Natural killer cell treated with Interleukin-12 subunit alpha and Interleukin-12 subunit beta and Interleukin-15 and Interleukin-18, amount 100 ng/mL, for 72 hours (primary cell): ENCODE measurements at places on chromosomes 6 and 20. TPM values are rescaled to one million over a fixed set of nuclear protein-coding genes. Genes with fewer than 3 reads are reported as not detected.

- H3K27me3 ChIP-seq, result no peaks in the 10 kb centered on the region
- H3K27ac ChIP-seq, result no peak overlapping the region
- H3K4me3 ChIP-seq, result no peak overlapping the region
- no peak for DNase-seq
Observed at GRCh38 chr20:59644371-59644939, 40.1 kb downstream of the PHACTR3 start.

- H3K4me3 ChIP-seq, result no peak overlapping the region
- DNase-seq, result no peak
- H3K27ac ChIP-seq, result no peak overlapping the region
- H3K27me3 ChIP-seq, result no peaks in the 10 kb centered on the region
- peaks cover 25% of the 10 kb centered on the region for H3K36me3 ChIP-seq
Observed at GRCh38 chr6:89792881-89793280, 26.7 kb downstream of the MDN1 start.

GRCh38 chr6:125637207-125637606 lies 112.2 kb upstream of the HEY2 start:
- H3K36me3 ChIP-seq, result no peaks in the 10 kb centered on the region
- no peaks in the 10 kb centered on the region for H3K4me1 ChIP-seq
- no peak overlapping the region for H3K4me3 ChIP-seq
- H3K27me3 ChIP-seq, result peaks cover 5% of the 10 kb centered on the region
- no peak for DNase-seq

- H3K27ac ChIP-seq, result peak overlapping the region; percentile 81
- H3K27me3 ChIP-seq, result no peaks in the 10 kb centered on the region
- peak overlapping the region; percentile 93 for H3K4me3 ChIP-seq
Observed at GRCh38 chr20:408843-409696, 971 bp downstream of the RBCK1 start.

DNA sequence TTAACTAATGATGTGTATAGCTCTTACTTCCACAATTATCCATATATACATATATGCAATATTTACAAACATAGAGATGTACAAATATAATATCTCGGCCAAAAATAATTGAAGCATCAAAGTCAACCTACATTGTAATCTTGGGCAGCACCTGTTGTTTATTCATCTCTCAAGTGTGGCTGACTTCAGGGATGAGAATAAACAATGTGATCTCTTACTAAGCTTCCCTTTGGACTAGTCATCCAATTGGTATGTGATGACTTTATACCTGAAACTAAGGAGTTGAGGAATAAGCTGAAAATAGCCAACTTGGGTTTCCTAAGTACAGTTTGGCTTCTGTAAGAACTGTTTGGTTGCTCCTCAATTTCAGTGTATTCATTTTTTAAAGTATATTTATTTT lies 256.6 kb downstream of the KHDC1L start:
- no peak overlapping the region for H3K4me3 ChIP-seq
- no peaks in the 10 kb centered on the region for H3K36me3 ChIP-seq
- H3K27me3 ChIP-seq, result no peaks in the 10 kb centered on the region
- H3K4me1 ChIP-seq, result peaks cover 3% of the 10 kb centered on the region

- no peaks in the 10 kb centered on the region for H3K27me3 ChIP-seq
- no peak for DNase-seq
- no peak overlapping the region for H3K4me3 ChIP-seq
Observed at GRCh38 chr6:95263840-95264239, 313.5 kb upstream of the MANEA start.

- no peak for DNase-seq
- H3K27ac ChIP-seq, result peak overlapping the region; percentile 45
- H3K4me1 ChIP-seq, result peaks cover 45% of the 10 kb centered on the region
- H3K4me3 ChIP-seq, result peak overlapping the region; percentile 60
- peaks cover 15% of the 10 kb centered on the region for H3K36me3 ChIP-seq
- H3K27me3 ChIP-seq, result peaks cover 4% of the 10 kb centered on the region
Observed at GRCh38 chr20:20216941-20217340, 151.0 kb upstream of the INSM1 start.

The MUCL3 gene
- total RNA-seq, result not detected

DNA sequence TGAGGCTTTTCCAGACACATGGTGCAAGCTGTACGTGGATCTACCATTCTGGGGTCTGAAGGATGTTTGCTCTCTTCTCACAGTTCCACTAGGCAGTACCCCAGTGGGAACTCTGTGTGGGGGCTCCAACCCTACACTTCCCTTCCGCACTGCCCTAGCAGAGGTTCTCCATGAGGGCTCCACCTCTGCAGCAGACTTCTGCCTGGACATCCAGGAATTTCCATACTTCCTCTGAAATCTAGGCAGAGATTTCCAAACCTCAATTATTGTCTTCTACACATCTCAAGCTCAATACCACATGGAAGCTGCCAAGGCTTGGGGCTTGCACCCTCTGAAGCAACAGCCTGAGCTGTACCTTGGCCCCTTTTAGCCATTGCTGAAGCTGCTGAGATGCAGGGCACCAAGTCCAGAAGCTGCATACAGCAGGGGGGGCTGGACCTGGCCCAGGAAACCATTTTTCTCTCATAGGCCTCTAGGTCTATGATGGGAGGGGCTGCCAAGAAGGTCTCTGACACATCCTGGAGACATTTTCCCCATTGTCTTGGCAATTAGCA lies 11.6 kb downstream of the PDSS2 start:
- DNase-seq, result no peak
- H3K4me1 ChIP-seq, result peaks cover 3% of the 10 kb centered on the region
- H3K27ac ChIP-seq, result no peak overlapping the region
- H3K4me3 ChIP-seq, result no peak overlapping the region
- H3K27me3 ChIP-seq, result no peaks in the 10 kb centered on the region

DNA sequence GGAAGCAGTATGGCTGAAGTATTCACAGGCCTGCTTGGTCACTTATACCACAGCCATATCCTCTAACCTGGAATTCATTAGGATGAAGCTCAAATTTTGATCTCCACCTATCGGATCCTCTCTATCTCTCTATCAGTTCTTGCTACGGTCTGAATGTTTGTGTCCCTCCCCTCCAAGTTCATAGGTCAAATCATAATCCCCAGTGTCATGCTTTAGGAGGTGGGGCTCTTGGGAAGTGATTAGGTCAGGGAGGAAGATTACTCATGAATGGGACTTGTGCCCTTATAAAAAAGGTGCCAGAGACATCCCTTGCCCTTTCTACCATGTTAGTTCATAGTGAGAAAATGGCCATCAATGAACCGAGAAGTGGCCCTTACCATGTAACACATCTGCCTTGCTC lies 190.8 kb upstream of the MYLIP start:
- no peaks in the 10 kb centered on the region for H3K27me3 ChIP-seq
- no peak for DNase-seq
- H3K4me3 ChIP-seq, result no peak overlapping the region
- H3K4me1 ChIP-seq, result peaks cover 12% of the 10 kb centered on the region
- H3K36me3 ChIP-seq, result no peaks in the 10 kb centered on the region

GRCh38 chr6:145668844-145669243 lies 66.5 kb downstream of the EPM2A start:
- no peaks in the 10 kb centered on the region for H3K36me3 ChIP-seq
- H3K4me1 ChIP-seq, result no peaks in the 10 kb centered on the region
- no peaks in the 10 kb centered on the region for H3K27me3 ChIP-seq
- H3K27ac ChIP-seq, result no peak overlapping the region
- DNase-seq, result no peak

DNA sequence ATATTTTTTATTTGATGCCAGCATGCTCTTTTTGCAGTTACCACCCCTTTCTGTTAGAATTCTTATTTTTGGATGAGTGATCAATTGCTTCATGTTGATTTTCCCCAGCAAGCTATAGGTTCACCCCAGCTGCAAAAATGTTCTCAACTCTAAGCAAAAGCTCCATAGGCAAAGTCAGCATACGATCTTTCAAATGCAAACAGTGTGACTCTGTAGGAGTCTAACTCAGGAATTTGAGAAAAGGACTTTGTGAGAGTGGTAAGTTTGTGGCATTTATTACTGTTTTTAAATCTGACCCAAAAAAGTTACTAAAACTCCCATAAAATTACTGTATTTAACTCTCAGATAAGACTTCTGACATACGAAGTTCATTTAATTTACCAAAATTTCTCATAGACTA lies 134.9 kb upstream of the HSF2 start:
- H3K27ac ChIP-seq, result no peak overlapping the region
- no peak overlapping the region for H3K4me3 ChIP-seq
- no peak for DNase-seq
- H3K4me1 ChIP-seq, result no peaks in the 10 kb centered on the region
- no peaks in the 10 kb centered on the region for H3K36me3 ChIP-seq

DNA sequence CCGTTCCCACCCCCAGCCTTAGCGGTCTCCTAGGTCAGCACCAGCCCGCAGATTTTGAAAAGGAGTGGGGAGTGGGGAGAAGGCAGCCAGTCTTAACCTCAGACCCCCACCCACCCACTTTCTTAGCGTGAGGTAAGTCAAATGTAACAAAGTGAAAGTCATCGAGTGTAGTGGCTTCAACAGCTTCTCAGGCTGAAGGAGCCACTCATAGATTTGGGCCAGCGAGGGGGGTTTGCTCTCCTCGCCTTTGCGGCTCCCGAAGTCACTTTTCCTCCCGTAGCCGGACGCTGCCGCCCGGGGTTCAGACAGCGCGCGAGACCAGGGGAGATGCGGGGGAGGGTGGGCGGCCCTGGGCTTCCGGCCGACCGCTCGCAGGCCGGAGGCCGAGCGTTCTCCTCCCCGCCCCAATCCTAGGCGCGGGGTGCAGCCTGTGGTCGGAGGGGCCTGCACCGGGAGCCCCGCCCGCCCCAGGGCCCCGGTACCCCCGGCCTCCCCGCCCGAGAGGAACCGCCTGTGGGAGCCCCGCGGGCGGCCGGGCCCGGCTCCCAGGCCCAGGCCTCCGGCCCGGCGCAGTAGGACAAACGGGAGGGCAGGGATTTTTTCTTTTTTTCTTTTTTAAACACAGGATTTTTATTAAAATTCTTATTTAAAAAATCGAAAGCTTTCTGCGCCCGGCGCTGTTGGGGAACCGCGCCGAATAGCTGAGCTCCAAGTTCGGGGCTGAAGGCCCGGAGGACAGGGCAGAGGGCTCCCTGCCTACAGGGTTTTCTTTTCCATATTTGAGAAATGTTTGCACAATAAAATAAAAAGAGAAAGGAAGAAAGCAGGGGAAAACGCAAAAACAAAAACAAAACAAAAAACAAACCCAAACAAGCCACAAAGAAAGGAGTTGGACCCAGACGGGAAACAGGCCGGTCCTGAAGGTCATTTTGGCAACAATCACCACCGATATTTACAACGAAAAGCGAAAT lies 3.2 kb downstream of the NKX2-2 start:
- no peak for DNase-seq
- no peaks in the 10 kb centered on the region for H3K36me3 ChIP-seq
- no peaks in the 10 kb centered on the region for H3K4me1 ChIP-seq

- peak overlapping the region; percentile 15 for H3K4me3 ChIP-seq
- H3K27ac ChIP-seq, result peak overlapping the region; percentile 6
- no peaks in the 10 kb centered on the region for H3K36me3 ChIP-seq
Observed at GRCh38 chr20:32675223-32675975, 1.7 kb upstream of the C20orf203 start.

DNA sequence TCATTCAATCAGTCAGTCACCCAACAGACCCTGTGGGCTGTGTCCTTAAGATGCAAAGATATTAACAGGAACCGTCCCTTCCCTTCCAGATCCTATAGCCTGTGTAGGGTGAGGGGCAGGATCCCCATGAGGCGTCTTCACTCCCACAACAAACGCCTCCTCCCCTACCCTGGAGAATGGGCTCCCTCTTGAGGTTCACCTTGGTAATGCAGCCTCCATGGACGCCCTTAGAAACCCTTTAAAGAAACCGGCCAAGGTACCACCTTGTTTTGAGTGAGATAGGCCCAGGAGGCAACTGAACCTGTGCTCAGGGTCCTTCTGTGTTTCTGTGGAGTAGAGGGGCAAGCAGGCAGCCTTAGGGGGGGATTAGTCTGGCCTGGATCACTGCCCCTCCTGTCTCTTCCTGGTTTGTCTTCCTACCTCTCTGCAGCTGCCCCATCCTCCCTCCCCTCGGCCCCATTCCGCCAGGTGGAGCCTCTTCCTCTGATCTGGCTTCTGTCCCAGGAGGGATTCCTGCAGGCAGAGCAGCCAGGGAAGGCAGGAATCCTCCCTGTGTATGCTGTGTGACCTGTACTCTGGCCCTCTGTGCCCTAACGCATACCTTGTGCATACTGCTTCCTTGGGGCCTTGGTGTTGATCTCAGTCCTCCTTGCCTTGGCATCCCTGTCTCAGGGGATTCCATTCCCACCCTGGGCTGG lies 6.6 kb upstream of the GUCA1A start:
- H3K27ac ChIP-seq, result no peak overlapping the region
- H3K4me1 ChIP-seq, result peaks cover 7% of the 10 kb centered on the region
- H3K36me3 ChIP-seq, result no peaks in the 10 kb centered on the region

DNA sequence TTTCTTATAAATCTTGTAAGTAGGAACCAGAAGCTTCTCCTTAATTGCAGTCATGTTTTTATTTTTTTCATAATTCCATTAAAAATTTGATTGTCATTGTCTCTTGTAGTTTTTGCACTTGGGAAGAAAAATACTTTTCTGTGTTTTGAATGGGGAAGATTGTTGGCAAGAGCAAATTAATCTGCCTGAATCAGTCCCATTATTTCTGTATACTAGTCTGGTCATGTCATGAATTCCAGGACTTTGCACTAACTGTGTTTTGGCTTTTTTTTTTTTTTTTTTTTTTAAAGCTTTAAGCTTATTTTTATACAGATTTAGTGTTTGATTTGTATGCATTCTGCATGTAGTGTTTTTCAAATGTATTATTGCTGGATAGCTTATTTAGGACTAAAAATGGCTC lies 47.6 kb downstream of the RALGAPB start:
- DNase-seq, result no peak
- H3K4me1 ChIP-seq, result peaks cover 6% of the 10 kb centered on the region
- H3K36me3 ChIP-seq, result peaks cover 34% of the 10 kb centered on the region
- no peak overlapping the region for H3K4me3 ChIP-seq

DNA sequence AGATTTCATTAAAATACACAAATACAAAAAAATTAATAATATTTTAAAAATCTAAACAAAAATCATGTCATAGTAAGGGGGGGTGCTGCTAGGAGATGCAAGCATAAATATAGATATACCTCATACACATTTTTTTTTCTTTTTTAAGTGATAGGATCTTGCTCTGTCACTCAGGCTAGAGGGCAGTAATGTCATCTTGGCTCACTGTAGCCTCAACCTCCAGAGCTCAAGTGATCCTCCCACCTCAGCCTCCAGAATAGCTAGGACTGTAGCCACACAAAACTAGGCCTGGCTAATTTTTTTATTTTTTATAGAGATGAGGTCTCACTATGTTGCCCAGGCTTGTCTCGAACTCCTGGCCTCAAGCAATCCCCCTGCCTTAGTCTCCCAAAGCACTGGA lies 90.8 kb downstream of the HACE1 start:
- no peaks in the 10 kb centered on the region for H3K27me3 ChIP-seq
- DNase-seq, result no peak
- H3K27ac ChIP-seq, result no peak overlapping the region
- H3K4me3 ChIP-seq, result no peak overlapping the region
- no peaks in the 10 kb centered on the region for H3K36me3 ChIP-seq

The COL9A3 gene
- not detected for total RNA-seq

The ARFGEF3 gene
- total RNA-seq, result 0.25 TPM

GRCh38 chr6:163897669-163898068 lies 483.2 kb downstream of the QKI start:
- no peaks in the 10 kb centered on the region for H3K27me3 ChIP-seq
- H3K36me3 ChIP-seq, result no peaks in the 10 kb centered on the region
- H3K4me3 ChIP-seq, result no peak overlapping the region
- no peak for DNase-seq
- H3K27ac ChIP-seq, result no peak overlapping the region
